ENCODE measurements at places on chromosomes 11 and 22.
A peak's percentile ranks its signal among the peaks of the same experiment; 100 is the strongest.

- no peak for DNase-seq
Measured at GRCh38 chr11:74506823-74507222, 13.3 kb upstream of the LIPT2 start.

GRCh38 chr11:114322934-114323333, 26.7 kb downstream of the NNMT start:
- no peak for DNase-seq

DNA sequence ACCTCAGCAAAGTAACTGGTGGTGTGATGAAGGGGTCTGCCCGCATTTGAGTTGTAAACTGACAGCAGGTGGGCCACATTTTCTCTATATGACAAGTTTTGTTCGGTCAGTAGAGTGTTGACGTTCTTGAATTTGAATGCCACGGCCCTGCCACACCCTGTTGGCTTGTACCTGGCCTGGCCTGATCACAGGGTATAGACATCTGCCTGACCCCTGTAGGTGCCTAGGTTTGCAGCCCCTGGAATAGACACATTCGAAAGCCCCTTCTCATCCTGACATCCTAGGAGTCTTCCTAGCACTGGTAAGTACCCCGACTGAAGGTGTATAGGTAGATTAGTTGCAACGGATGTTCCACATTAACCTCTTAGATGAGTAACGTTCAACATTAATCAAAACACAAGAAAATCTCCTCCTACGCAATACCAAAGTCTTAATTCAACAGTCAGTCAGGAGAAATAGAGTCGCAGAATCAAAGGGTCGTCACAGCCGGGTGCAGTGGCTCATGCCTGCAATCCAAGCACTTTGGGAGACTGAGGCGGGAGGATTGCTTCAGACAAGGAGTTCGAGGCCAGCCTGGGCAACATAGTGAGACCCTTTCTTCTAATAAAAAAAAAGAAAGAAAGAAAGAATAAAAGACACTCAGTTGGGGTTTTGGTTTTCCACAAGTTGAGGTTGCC, 43.6 kb upstream of the CD5 start:
- DNase-seq = no peak

- DNase-seq = no peak
Measured at GRCh38 chr11:23620617-23621016, 760.3 kb upstream of the CCDC179 start.

DNA sequence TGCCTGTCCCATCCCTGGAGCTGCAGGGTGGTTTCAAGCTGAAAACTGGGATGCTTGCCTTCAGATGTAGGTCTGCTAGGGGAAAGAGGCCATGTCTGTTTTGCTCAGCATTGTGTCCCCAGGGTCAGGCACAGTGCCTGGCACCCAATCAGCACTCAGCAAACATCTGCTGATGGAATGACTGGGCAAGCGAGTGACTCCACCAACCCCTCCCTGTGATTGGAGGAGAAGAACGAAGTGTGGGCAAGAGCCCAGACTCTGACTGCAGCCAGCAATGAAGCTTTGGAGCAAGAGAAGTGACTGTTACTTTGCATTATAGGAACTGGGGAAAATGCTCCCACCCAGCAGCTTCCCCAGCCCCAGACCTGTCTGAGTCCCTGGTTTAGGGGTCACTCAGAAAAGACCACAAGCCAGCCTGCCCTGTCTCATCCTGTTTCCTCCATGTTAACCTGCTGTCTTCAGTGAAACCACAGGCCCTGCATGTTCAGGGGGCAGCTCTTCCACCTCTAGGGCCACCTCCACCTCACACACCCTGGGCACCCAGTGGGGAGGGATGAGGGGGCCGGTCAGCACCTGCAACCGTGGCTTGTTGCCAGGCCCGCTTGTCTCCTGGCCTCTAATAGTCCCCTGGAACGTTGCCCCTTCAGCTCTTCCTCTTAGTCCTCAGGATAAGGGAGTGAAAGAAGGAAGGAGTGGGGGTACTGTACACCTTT, 147.4 kb downstream of the TRIM29 start:
- DNase-seq = no peak

- no peak for DNase-seq
Measured at GRCh38 chr11:60739114-60739513, 14.6 kb downstream of the MS4A18 start.

DNA sequence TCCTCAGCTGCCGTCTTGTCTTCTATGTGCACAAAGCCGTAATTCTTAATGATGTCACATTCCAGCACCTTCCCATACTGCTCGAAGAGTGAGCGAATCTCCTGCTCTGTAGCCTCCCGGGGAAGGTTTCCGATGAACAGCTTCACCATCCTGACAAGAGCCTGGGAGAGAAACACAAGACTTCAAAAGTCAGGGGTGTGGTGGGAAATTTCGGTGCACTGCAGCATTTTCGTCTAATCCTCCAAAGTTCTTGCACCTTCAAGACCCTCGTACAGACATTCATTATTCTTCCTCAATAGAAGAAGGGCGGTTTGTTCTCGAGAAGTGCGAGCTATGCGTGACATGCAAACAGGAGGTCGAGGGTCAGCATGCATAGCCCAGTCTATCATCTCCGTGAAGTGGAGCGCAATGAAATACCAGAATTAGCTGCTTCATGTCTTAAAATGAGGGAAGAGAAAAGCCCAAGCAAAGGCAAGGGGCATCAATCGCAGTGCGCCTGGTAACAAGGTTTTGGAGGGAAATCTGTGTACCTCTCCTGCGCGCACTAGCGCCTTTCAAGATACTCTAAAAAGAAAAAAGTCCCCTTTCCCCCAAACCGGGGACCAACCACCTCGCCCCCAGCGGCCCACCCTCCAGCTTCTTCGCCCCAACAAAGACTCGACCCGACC, 622 bp downstream of the RBM4B start:
- no peak for DNase-seq

- no peak for DNase-seq
Measured at GRCh38 chr22:49657275-49657973, 170.2 kb downstream of the BRD1 start.

DNA sequence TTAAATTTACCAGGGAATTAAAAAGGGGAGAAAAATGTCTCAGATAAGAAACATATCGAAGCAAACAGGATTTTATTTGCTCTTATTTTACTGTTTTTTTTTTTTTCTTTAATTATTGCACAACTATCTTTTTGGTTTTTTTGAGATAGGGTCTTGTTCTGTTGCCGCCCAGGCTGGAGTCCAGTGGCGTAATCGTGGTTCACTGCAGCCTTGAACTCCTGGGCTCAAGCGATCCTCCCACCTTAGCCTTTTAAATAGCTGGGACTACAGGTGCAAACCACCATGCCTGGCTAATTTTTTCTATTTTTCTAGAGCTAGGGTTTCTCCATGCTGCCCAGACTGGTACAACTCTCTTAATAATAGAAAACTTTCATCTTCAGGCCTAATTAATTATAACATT, 32.5 kb downstream of the DRG1 start:
- no peak for DNase-seq

DNA sequence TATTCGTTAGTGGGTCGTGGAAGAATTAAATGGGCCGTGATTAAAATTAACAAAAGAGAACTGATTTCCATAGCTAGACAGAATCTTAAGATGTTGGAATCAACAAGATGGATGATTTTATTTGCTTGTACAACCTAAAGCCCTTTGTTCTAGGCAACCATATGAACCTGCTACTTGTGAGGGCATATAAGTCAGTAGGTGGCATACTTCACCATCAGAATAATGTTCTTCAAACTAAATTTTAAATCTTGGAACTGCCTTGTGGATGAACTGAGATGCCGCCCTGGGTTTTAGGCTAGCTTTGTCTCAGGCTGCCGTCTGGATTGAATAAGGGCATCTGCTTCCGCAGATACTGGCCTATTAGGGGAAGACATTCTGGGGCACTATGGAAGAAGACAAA, 40.9 kb downstream of the CSRP3 start:
- no peak for DNase-seq

- DNase-seq = no peak
Measured at GRCh38 chr22:35630387-35630793, 13.3 kb upstream of the MB start.

DNA sequence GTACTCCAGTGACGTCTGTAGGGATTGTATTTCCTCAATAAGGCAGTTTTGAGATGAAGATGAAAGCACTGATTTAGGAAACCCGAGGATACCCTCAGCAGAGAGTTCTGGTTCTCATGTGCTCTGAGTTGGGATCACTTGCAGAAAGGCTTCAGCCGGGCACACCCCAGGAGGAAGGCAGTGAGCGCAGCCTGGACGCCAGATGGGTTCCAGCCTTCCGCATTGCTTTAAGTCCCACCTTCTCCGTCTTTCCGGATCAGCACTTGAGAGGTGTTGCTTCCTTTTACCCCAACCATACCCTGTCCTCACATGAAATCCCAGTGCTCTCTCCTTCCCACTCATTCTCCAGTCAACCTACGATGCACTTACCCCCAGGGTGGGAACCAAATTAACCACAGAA, 239.5 kb upstream of the CADM1 start:
- DNase-seq = no peak

DNA sequence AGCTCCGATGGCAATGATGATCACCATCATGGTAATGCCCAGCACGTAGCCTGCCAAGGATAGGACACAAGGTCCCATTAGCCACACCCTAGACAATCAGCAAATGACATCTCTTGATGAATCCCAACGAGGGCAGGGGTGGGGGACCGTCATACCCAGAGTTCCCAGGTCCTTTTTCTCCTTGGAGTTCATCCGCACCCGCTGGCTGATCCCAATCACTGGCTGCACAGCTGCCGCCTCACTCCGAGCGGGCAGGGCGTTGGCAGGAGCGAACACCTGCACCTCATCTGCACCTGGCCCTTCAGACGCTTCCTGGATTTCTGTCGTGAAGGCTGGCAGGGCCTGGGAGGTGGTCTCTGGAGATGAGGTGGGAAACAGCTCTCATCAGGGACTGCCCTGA, 2.9 kb downstream of the PIK3IP1 start:
- no peak for DNase-seq

- DNase-seq = no peak
Measured at GRCh38 chr11:4610258-4610935, 2.4 kb upstream of the TRIM68 start.

GRCh38 chr22:40027191-40028097, 32.7 kb downstream of the FAM83F start:
- DNase-seq = no peak

DNA sequence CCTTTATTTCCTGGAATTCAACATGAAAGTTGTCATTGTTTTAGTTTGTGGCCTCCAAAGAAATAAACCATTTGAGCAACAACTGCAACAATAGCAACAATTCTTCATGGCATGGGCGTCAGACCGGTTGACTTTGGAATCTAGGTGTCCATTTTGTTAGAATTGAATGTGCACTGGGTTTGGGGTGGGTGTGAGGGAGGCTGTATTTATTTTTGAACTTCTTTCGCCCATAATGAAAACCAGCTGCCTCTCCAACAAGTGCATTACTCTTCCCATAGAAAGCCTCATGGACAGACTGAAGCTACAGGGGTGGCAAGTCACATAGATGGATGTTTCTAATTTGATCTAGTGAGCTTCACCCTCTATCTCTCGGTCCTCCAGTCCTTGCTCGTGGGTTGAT, 85.4 kb downstream of the ADAMTS15 start:
- DNase-seq = no peak

DNA sequence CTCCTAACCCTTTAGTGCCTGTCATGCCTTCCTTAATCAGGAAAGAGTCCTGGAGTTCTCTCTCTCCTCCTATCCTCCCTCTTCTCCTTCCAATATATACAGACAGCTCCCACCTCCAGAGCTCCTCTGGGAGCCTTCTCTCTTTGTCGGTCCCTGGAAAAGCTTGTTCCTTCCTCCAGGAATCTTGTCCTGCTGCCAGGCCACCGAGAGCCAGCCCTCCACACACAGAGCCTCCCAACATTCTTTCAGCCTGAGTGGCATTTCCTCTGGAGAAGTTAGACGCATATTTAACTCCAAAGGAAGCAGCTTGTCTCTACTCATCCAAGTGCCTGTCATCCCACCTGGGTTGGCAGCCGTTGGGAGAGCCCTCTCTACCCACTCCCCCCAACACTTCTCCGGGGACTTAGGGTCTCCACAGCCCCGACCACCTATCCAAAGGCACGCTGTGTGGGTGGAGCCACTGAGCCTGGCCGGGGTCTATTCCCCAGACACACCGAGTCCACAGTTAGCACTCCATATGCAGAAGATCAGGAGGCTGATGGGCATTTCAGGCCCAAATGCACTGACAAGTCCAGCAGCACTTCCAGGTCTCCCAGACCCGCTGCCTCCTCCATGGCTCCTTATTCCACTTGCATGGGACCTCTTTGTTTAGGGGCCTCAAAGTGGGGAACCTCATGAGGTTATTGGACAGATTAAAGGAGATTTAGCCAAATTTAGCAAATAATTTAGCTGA, 31.1 kb downstream of the DKK3 start:
- DNase-seq = no peak

- DNase-seq = no peak
Measured at GRCh38 chr11:120800206-120800605, 223.7 kb upstream of the TBCEL start.

- peak; percentile 78 for DNase-seq
Measured at GRCh38 chr11:72724851-72725723, 27.1 kb downstream of the ARAP1 start.

DNA sequence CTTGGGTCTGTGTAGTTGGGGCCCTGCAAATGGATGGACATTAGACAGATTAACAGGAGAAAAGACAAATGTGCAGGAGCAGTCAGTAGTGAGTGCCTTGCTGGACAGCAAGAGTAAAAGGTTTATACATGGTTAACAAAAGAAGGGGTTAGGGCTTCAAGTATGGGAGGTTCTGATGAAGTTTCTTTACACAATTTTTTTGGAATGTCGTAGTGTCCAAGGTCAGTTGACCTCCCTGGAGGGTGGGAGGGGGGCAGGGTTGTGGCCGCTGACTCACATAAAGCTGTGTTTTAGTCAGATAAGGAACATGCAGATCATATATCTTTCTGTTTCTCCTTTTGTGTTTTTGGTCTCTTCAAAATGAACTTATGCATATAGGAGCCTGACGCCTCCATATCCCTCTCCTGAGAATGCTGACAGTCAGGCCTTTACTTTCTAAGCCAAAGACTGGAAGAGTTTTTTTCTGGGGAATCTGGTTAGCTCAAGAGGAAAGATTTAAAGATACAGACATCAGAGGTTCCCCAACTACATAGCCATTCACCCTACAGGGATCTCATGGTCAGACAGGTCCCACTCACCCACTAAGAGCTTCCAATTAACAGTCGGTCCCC, 134.3 kb downstream of the NECTIN1 start:
- no peak for DNase-seq

DNA sequence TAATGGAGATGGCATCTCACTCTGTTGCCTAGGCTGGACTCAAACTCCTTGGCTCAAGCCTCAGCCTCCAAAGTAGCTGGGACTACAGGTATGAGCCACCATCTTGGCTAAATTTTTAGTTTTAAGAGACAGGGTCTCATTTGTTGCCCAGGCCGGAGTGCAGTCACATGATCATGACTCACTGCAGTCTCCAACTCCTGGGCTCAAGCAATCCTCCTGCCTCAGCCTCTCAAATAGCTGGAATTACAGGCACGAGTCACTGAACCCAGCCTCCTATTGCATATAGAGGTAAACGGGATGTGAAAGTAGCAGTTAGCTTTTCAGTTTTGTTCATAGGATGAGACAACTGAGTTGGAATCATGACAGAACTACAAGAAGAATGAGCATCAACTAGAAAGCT, 9.5 kb upstream of the NAALAD2 start:
- DNase-seq = no peak

DNA sequence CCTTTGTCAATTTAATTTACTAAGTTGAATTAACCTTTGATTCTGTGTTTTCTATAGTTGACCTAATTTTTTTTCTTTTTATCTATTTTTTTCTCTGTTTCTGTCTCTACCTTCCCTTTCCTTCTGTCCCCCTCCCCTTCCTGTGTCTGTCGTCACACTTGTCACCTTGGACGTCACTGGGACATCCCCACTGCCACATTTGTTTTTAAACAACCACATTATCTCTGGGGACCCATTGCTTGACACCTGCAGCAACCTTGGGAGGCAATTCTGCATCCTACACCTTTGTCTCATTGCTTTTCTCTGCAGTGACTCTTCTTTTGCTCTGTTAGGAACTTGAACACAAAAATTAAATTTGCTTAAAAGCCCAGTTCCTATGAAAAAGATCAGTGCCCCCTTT, 51.8 kb upstream of the TTC12 start:
- no peak for DNase-seq
